H9 (cell line): ENCODE measurements at places on chromosomes 1 and 21.

DNA sequence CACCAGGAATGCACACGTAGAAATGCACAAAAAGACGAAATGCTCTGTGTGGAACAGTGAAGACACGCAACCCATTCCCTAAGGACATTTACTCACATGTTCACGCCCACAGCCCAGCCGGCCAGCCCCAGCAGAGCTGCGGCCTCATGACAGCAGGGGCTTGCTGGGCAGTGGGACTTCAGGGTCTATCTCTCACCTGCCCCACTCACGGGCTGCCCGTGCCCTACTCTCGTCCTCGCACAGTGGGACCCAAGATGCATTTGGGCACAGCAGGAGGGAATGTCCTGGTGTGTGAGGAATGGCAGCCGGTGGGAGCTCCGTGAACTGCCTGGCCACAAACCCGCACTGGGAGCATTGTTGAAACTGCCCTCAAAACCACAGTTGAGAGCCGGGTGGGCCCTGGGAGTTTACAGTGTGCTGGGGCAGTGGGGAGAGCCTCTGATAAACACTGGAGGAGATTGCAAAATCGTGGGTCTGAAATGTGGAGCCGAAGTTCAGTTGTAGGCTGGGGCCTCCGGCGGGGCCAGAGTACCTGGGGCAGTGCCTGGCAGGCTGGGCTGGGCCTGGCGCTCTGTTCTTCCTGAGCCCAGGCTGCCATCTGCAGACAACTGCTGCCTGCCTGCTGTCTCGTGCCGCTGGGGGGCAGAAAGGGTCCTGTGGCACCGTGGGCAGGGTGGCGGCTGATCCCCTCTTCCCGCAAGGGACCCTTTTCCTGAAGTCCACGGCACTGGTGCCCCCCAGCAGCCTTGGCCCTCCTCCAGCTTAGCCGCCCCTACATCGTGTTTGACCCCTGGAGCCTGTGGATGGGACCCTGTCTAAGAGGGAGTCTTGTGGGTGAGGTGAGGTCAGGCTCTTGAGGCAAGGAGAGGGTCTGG, 20.7 kb upstream of the POFUT2 start:
- DNase-seq, result no peak
- H3K4me3 ChIP-seq, result no peak overlapping the region
- H3K27me3 ChIP-seq, result no peaks in the 10 kb centered on the region

GRCh38 chr1:60668585-60668984, 413.8 kb upstream of the NFIA start:
- no peak overlapping the region for H3K4me3 ChIP-seq
- no peak overlapping the region for H3K27ac ChIP-seq
- no peaks in the 10 kb centered on the region for H3K36me3 ChIP-seq
- H3K4me1 ChIP-seq, result no peaks in the 10 kb centered on the region

GRCh38 chr1:83620016-83620415, 378.9 kb downstream of the TTLL7 start:
- H3K27ac ChIP-seq, result no peak overlapping the region
- no peak overlapping the region for H3K4me3 ChIP-seq
- DNase-seq, result no peak
- no peaks in the 10 kb centered on the region for H3K36me3 ChIP-seq
- no peaks in the 10 kb centered on the region for H3K27me3 ChIP-seq

GRCh38 chr21:20882462-20883407, 115.5 kb upstream of the NCAM2 start:
- DNase-seq, result peak; percentile 39
- no peak overlapping the region for H3K27ac ChIP-seq
- no peak overlapping the region for H3K4me3 ChIP-seq
- H3K27me3 ChIP-seq, result no peaks in the 10 kb centered on the region
- H3K36me3 ChIP-seq, result no peaks in the 10 kb centered on the region

GRCh38 chr1:237448042-237448441, 406.1 kb downstream of the RYR2 start:
- no peak for DNase-seq
- no peaks in the 10 kb centered on the region for H3K4me1 ChIP-seq
- H3K36me3 ChIP-seq, result no peaks in the 10 kb centered on the region
- no peak overlapping the region for H3K27ac ChIP-seq
- H3K27me3 ChIP-seq, result no peaks in the 10 kb centered on the region
- H3K4me3 ChIP-seq, result no peak overlapping the region
